Right ventricle myocardium superior (tissue), 1 donor: ENCODE measurements at places on chromosomes 3 and 15. TPM values are rescaled to one million over a fixed set of nuclear protein-coding genes. Genes with fewer than 3 reads are reported as not detected.

- DNase-seq, result no peak
Observed at GRCh38 chr3:128879991-128880390, 571 bp downstream of the ACAD9 start.

- no peak for DNase-seq
Observed at GRCh38 chr15:98952381-98952803, 55.2 kb downstream of the PGPEP1L start.

DNA sequence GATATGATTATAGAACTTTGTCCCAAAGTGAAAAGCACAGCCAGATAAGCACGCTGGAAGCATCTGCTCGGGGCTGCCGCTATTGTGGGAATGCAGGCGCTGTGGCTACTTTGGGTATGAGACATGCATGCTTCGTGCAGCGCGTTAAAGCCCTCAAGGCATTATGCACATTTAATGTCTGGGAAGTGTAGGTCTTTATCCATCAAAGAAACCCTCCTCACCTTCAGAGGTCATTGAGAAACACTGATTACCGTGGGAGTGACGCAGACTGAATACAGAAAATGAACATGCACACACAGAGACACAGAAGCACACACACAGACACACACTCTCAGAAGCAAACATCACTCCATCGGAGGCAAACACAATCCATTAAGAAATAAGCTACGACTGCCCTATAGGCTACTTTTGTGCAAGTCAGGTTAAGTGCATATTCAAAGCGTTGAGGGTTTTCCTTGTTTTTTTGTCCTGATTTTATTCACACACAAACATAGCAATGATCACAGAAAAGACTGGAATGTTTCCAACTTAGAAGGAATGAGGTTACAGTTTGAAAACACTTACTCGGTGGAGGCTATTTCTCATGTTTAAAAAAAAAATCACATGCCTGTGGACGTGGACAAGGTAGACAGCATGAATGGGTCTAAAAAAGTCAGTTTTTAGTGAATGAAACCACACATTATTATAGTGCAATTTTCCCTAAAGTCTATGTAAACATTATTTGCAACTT is 68.5 kb downstream of the PLCH1 start:
- peak; percentile 54 for DNase-seq

DNA sequence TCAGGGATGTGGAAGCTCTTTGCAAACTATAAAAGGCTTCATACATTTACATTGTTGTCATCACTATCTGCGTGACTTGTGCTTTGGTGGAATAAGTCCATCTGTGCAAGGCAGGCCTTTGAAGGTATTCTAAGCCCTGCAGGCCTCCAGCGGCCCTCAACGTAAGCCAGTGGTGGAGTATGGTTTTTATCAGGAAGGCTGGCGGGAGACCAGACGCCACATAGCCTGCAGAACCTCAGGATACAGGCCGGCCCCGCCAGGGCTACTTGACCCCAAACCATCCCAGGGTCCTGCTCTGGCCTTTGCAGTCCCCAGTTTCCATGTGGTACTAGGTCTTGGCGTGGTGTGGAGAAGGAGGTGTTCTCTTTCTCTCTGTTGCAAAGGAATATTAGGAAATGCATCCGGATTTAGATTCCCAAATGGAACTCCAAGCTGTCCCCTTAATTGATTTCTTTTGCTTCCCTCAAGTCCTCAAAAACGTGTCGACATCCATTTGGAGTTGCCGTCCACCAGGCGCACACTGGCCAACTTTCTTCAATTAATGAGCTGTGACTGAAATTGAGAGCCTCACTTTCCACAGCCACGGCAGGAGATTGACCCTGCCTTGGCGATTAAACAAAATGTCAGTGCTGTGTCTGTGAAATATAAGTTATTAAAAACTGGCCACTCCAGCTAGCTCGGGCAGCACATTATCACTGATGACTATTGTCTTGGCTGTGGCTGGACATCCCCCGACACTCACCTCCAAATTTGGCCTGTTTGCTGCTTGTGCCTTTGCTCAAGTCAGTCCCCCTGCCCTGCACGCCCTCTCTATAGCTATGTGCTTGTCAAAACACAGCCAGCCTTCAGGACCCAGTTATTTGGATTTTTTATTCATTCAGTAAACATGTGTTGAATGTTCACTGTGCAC is 239.8 kb upstream of the TLE3 start:
- no peak for DNase-seq

GRCh38 chr3:189460511-189460910 is 170.7 kb upstream of the TP63 start:
- DNase-seq, result no peak

GRCh38 chr3:189013224-189013888 is 158.4 kb upstream of the TPRG1 start:
- DNase-seq, result no peak

GOLGA6L7 gene
- total RNA-seq, result not detected

B3GNT5 gene
- 1.3 TPM for total RNA-seq
